ENCODE measurements at places on chromosomes 11 and 22. TPM values are rescaled to one million over a fixed set of nuclear protein-coding genes. Genes with fewer than 3 reads are reported as not detected.
A peak's percentile ranks its signal among the peaks of the same experiment; 100 is the strongest.

DNA sequence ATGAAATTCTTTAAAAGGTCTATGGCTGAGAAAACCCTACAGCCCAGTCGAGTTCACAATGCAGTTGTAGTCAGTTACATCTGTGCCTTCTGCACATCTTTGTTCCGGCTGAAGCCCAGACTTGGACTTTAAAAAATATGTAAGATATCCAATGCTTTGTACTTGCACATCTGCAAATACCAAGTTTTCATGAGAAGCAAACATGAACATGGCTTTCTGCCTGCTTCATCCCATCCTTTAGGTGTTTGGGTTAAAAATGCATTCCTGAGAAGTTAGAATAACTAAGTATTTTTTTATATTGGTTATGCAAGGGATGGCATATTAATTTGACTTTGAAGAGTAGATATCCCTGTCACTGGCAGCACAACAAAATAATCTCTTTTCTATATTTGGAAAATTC lies 528.4 kb downstream of the METTL15 start:
- DNase-seq, result no peak

DNA sequence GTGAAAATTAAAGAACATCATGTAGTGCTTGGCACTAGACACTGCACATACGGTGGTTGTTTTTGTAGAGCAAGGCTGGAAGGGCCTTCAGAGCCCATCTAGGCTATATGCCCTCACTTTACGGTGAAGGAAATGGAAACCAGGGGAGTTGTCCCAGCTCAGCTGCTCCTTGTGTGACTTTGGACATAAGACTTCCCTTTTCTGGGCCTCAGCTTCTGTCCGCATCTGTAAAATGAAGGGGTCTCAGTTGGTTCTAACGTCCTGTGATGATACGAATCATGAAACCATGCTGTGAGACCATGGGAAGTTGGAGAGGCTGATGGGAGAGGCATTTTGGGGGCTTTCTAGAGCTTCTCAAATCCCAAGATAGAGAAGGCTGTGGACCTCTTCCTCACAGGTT lies 4.7 kb downstream of the KCNE3 start:
- no peak for DNase-seq

DNA sequence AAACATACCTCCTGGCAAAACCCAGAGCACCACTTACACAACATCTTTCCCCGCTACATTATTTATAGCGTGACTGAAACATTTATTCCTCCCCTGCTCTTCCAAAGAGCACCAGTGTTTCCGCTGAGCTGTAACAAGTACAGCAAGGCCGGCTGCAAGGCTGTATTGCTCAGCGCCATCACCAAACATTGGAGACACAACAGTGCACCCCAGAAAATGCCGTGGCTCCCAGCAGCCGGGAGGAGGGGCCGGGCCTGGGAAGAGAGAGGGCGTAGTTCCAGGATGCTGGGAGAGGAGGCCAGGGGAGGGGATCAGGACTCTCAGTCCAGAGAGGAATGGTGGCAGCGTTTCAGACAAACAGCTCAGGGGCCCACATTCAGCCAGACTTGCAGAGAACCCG lies 133.2 kb downstream of the DSCAML1 start:
- peak; percentile 8 for DNase-seq

- DNase-seq, result no peak
Measured at GRCh38 chr22:19766511-19767426, 6.2 kb downstream of the TBX1 start.

- no peak for DNase-seq
Measured at GRCh38 chr11:17649696-17650095, 69.7 kb upstream of the MYOD1 start.

PACSIN3 gene
- 250 TPM for polyA plus RNA-seq

GRCh38 chr22:46918197-46918596 lies 155.7 kb downstream of the TBC1D22A start:
- DNase-seq, result no peak

- no peak for DNase-seq
Measured at GRCh38 chr11:103844327-103845215, 191.9 kb upstream of the DDI1 start.

DNA sequence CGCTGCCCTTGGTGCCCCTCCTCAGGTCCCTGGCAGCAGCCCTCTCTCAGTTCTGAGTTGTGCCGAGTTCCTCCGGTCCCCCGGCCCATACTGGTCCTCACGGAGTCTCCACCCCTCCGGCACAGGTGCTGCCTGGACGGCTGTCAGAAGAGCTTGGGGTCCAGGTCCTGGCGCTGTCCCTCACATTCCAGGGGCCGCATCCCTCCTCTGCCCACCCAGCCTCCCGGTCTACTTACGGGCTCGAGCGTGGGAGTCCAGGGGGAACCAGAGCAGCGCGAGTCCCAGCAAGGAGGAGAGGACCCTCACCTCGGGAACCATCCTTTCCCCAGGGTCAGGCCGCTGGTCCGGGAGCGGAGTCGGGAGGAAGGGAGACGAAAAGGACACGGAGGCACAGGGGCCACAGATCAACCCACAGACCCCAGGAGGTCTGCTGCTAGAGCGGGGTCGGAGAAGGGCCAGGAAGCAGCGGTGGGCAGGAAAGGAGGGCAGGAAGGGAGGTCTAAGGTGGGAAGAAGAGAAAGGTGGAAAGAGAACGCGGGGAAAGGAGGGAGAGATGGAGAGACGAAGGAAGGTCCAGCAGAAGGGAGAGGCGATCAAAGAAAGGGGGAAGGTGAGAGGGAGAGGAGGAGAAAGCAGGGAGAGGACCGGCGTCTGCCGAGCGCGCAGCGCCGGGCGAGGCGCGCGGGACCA lies 510 bp downstream of the CHRDL2 start:
- DNase-seq, result no peak

Measured in forelimb muscle (tissue), 1 donor.